ENCODE measurements at places on chromosomes 5 and 9.

DNA sequence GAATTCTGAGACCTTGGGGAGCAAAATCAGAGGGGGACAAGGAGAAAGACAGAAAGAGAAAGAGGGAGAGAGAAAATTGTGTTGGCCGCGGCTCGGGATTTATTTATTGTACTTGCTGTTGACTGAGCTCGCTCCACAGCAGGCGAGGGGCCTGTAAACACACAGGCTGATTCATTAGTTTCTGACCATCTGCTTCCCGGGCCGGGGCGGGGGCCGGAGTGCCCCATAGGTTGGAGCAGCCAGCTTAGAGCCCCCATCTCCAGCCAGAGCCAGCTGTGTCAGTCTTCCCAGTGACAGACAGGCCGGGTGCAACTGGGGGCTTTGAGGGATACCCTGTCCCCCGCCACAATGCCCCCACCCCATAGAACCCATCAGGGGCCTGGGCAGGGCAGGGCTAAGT lies 30.9 kb downstream of the NTNG2 start:
- no peak for DNase-seq
- peaks cover 17% of the 10 kb centered on the region for H3K27me3 ChIP-seq
- no peaks in the 10 kb centered on the region for H3K4me1 ChIP-seq
- H3K36me3 ChIP-seq = no peaks in the 10 kb centered on the region
- H3K4me3 ChIP-seq = no peak overlapping the region

- peaks cover 34% of the 10 kb centered on the region for H3K4me1 ChIP-seq
- no peak for DNase-seq
- H3K27ac ChIP-seq = no peak overlapping the region
- H3K27me3 ChIP-seq = peaks cover 12% of the 10 kb centered on the region
- H3K4me3 ChIP-seq = no peak overlapping the region
These were observed 30.0 kb downstream of the TRIP13 start for GRCh38 chr5:922436-923280.

GRCh38 chr5:26669523-26669922 lies 368.9 kb downstream of the CDH9 start:
- H3K36me3 ChIP-seq = no peaks in the 10 kb centered on the region
- no peaks in the 10 kb centered on the region for H3K4me1 ChIP-seq
- no peak overlapping the region for H3K27ac ChIP-seq
- no peaks in the 10 kb centered on the region for H3K27me3 ChIP-seq
- DNase-seq = no peak
- no peak overlapping the region for H3K4me3 ChIP-seq

DNA sequence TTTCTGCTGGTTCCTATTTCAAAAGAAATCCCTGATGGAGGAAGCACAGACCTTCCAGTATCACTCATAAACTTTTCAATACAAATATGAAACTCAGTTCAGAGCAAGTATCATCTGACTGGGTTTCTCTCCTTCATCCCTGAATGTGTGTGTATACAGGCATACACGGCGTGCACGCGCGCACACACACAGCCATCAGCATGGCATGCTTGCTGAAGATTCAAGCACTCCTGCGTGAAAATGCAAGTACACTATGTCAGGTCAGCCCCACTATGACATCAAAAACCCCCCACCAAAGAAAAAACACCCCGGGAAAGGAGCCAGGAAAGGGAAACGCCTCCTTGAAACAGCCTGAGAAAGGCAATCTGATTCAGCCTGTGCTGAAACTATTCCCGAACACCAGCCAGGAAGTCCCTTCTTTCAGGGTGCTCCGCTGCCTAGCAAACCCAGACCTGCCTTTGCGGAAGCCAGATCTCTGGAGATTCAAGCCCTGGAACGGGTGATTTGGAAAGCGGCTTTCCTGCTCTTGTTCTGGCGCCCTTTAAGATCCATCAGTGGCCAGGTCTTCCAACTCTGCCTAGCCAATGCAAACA lies 831 bp downstream of the KLHL3 start:
- no peaks in the 10 kb centered on the region for H3K27me3 ChIP-seq
- no peak overlapping the region for H3K27ac ChIP-seq
- DNase-seq = no peak
- H3K4me1 ChIP-seq = no peaks in the 10 kb centered on the region
- no peak overlapping the region for H3K4me3 ChIP-seq

Data from SJSA1 (cell line).